ENCODE measurements at places on chromosomes 1 and 21. TPM values are rescaled to one million over a fixed set of nuclear protein-coding genes. Genes with fewer than 3 reads are reported as not detected.
A peak's percentile ranks its signal among the peaks of the same experiment; 100 is the strongest.

DNA sequence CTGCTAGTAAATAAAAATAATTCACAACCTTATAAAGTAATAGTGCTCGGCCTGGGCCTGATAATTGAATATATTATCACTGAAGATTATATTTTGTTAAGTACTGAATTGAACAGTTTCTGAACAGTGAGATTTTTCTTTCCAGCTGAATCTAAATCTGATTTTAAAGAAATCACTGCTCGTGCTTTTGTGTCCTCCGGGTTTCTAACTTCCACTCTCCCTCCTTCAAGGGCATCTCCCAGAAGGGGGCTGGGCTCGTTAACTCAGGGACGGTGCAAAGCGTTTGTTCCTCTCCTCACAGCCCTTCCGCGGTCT is 823 bp upstream of the KIF1B start:
- no peak for DNase-seq
- H3K4me3 ChIP-seq, result peak overlapping the region; percentile 92
- H3K27me3 ChIP-seq, result peaks cover 4% of the 10 kb centered on the region

DNA sequence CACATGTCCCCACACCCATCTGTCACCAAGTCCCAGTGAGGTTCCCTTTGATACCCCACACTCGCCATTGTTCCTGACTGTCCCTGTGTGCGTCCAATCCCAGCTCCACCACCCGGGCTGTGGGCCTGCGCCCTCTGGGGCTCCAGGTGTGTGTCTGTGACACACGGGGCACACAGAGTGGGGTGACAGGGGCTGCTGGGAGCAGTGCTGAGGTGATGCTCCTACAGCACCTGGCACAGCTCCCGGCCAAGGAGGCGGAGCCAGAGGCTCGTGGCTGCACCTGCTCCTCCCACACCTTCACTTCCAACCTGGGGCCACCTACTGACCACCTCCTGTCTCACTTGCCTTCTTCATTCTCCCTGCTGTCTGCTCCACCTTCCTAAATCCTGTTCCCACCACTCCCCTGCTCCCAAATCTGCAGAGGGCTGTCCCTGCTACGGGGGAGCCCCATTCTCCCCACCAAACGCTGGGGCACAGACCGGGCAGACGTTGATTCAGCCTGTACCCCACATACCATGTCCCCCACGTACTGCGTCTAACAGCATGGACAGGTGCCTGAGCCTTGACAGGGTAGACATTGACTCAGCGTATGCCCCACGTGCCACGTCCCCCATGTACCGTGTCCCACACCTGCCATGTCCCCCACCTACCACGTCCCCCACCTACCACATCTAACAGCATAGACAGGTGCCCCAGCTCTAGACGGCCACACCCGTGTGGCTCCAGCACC is 16.4 kb downstream of the WDR4 start:
- H3K4me1 ChIP-seq, result peaks cover 8% of the 10 kb centered on the region
- no peak overlapping the region for H3K4me3 ChIP-seq
- H3K27me3 ChIP-seq, result no peaks in the 10 kb centered on the region
- peak overlapping the region; percentile 76 for H3K27ac ChIP-seq
- peaks cover 47% of the 10 kb centered on the region for H3K36me3 ChIP-seq
- peak; percentile 61 for DNase-seq

DNA sequence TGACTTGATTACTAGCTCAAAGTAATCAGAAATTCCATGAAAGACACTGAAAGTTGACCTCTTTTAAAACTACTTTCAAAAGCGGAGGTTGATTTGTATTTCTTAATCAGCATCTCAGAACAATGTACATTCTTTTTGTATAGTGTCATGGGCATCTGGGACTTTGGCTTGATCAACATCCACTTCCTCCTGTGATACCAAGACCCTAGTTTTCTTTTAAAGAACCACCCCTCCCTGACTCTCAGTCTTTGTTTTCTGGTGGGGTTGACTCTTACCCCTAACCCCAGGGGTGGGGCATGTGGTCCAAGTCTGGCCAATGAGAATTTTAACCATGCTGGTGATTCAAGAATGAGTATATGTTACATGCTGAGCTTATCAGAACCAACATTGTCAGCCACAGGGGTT is 21.7 kb upstream of the IRF2BP2 start:
- no peaks in the 10 kb centered on the region for H3K27me3 ChIP-seq
- no peak overlapping the region for H3K27ac ChIP-seq
- no peaks in the 10 kb centered on the region for H3K36me3 ChIP-seq

DNA sequence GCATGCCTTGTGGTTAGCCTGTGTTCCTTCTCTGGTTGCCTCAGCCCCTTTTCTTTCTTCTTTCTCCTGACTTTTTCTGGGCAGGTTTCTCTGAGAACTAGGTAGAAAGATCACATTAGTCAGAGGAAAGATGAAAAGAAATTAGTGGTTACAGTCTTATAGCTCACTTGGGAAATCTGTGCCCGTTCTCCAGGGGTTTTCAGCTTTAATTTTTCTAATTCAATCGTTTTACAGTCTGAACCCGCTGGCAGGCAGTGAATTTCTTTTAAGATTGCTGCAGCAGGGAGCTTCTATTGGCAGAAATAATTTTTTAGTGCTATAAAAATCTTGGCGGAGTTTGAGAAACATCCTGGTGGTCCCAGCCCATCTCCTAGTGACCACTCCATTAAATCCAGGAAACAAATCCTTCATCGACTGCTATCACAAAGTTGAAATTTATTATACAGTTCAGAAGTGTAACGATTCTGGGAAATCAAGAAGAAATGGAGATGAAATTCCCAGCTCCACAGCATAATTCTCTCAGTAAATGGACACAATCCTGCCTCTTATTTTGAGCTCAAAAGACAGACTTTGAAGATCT is 113.1 kb downstream of the PCP4 start:
- H3K4me3 ChIP-seq, result no peak overlapping the region
- no peaks in the 10 kb centered on the region for H3K36me3 ChIP-seq
- H3K27ac ChIP-seq, result no peak overlapping the region
- H3K27me3 ChIP-seq, result peaks cover 3% of the 10 kb centered on the region
- H3K4me1 ChIP-seq, result no peaks in the 10 kb centered on the region
- DNase-seq, result no peak

DNA sequence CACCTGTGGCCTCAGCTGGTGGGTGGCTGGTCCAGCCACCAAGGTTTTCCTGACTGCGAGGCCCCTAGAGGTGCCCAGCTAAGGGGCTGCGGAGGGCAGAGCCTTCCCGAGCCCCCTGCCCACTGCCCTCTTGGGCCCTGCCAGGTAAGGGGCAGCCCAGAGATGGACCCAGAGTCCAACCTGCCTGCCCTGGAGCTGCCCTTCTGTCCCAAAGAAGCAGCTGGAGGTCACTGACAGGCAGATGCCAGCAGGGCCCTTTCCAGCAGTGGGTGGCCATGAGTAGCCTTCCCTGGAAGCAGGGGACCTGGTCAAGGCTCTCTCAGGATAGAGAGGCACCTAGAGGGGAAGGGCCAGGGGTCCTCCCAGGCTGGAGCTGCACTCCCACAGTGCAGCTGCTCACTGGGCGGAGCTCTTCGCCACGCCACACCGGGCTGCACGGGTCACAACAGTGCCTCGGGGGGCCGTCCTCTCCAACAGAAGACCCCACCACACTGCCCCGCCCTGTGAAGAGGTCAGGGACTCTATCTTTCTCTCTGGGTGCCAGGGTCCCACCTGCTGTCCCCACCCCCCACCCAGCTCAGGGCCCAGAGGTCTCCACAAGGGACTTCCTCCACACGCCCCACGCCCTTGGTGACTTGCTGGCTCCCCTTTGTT is 10.9 kb upstream of the GNB1 start:
- H3K4me3 ChIP-seq, result no peak overlapping the region
- H3K27ac ChIP-seq, result no peak overlapping the region
- DNase-seq, result no peak
- peaks cover 2% of the 10 kb centered on the region for H3K27me3 ChIP-seq
- no peaks in the 10 kb centered on the region for H3K36me3 ChIP-seq
- peaks cover 8% of the 10 kb centered on the region for H3K4me1 ChIP-seq

Gene LCE6A
- total RNA-seq, result not detected

Gene VSIG8
- not detected for total RNA-seq

Gene SH2D5
- total RNA-seq, result 13.8 TPM

Gene TENT5C
- 1.1 TPM for total RNA-seq

Data from WTC11 (cell line).